ENCODE measurements at places on chromosomes 6 and 20.

GRCh38 chr6:15734118-15734897 is 71.5 kb upstream of the DTNBP1 start:
- no peak for DNase-seq

GRCh38 chr6:87950614-87951013 is 97.0 kb upstream of the SPACA1 start:
- no peak for DNase-seq

DNA sequence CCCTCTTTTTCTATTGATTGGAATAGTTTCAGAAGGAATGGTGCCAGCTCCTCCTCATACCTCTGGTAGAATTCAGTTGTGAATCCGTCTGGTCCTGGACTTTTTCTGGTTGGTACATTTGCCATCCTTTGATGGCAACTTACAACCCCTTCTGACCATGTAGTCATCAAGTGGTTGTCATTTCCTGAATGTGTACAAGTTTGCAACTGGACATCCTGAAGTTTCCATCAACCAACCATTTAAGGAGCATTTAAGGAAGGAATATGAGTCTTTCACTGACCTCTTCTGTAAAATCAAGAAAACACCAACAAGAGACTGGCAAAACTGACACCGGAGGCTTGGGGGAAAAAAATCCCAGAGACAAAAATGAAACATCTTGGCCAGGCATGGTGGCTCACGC is 97.4 kb downstream of the RIN2 start:
- no peak for DNase-seq

DNA sequence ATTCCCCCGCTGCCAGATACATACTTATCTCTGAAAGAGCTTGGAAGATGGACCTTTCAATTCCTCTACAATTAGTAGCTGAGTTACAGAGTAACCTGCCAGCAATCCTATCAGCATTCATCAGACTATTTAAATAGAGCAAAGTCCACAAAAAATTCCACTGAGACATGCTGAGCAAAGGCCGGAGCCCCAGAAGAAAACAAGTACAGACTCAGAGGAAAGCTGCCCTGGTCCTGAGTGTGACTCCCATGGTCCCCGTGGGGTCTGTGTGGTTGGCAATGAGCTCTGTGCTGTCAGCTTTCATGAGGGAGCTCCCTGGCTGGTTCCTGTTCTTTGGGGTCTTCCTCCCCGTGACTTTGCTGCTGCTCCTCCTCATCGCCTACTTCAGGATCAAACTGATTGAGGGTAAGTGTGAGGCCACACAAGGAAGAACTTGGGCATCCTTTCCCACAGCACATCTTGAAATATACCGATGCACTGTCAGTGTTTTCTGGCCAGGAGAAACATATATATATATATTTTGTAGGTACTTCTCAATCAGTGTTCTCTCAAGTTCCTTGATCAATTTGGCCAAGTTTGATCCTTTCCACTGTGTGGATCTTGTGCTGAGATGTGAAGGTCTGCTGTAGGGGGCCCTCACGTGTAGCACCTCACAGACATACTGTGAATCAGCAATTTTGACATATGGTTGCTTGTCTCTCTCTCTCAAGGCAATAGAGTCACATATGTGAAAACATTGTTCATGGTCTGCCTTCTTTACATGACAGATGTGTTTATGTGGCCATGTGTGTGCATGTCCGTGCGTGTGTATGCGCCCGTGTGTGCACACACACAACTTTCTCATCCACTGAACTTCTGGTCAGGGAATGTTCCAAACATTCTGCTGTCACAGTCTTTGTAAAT is at the start of gene SMLR1:
TSS of gene SMLR1 (plus strand) at position 160 of the 903 bp plus-strand sequence. CDS start at position 168, 8 bp downstream.
- no peak for DNase-seq

DNA sequence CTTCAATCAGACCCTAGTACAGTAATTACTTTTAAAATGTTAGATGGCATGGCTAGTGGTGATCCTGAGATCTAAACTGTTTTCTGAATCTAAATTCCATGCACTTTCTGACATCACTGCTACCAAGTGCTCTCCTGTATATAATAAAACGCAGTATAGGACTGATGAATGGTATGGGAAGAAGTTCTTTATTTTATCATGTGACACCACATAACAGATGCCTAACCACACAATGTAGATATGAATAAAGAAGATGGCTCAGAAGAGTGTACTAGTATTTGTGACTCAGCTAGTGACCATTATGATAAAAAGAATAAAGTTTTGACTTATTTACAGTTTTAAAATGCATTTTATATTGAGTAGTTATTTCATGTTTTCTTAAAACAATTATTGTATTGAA is 8.5 kb downstream of the NDUFAF4 start:
- DNase-seq = no peak

- DNase-seq = no peak
These were observed 130.6 kb upstream of the INSM1 start for GRCh38 chr20:20237093-20237959.

DNA sequence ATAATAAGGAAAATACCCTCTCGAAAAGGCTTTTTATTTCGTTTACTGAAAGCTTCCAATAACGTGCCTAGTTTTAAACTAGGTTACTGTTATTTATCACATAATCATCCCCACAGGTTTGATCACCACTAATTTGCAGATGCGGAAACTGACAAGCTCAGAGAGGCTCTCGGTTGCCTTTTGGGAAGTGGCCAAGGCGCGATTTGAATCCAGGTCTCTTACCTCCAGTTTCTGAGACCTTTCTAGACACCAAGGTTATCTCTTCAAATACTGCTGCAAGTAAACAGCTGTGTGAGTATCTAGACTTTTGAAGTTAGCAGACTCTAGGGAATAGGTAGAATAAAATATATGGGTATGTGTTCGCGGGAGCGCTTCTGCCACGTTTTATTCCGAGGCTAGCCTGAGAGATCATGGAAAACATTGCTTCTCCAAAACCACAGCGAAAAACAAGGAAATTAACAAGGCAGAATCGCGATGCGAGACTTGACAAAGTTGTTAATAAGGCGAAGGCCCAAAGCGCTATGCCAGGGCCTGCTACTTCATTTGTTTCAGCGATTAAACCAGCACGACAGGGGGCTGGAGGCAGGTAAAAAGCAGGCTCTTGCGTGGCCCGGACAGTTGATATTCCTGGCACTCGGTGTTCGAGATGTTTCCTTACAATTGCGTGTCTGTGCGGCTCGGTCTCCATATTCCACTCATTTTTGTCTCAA is 1.8 kb upstream of the JARID2 start:
- no peak for DNase-seq

- DNase-seq = no peak
These were observed 232.6 kb downstream of the TMEM242 start for GRCh38 chr6:157090736-157091135.

DNA sequence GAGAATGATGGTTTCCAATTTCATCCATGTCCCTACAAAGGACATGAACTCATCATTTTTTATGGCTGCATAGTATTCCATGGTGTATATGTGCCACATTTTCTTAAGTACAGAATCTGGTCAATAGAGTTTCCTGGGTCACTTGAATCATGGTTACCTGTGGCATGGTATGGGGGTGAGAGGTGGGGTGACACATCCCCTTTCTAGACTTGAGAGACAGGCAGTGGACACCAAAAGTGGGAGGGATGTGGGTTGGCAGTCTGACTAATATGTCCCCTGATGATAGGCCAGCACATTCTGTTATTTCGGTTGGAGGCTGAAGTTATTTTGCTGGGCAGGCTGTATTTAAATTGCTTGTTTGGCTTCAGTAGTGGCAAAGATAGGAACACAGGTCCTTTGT is 78.1 kb downstream of the UST start:
- no peak for DNase-seq

DNA sequence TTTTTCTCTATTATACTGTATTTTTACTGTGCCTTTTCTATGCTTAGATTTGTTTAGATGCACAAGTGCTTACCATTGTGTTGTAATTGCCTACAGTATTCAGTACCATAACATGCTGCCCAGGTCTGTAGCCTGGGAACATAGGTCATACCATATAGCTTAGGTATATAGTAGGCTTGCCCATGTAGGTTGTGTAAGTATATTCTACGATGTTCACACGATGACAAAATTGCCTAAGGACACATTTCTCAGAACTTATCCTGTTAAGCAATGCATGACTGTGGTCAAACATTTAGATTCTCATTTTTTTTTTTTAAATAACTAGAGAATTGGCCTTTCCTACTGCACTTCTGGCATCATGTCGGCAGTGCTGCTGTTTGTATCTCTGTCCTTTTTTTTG is 253.7 kb upstream of the SUPT3H start:
- no peak for DNase-seq

DNA sequence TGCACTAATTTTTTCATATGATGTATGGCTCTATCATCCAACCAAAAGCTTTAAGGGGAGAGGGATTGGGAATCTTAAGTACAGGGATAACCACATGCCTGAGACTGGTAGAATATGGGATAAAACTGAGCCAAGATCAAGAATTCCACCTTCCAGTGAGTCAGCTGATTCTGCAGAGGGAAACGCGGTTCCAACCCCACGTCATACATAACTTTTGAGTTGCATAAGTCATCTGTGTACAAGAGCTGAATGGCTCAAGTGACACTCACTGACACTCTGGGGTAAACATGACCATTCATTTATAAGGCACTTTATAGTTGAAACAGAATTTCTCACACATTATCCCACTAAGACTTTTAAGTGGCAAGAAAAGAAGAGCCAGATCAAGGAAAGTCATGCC is 16.4 kb downstream of the TRIM27 start:
- DNase-seq = no peak

- DNase-seq = no peak
These were observed 133.2 kb upstream of the RPS6KA2 start for GRCh38 chr6:166760288-166760687.

- no peak for DNase-seq
These were observed 118.7 kb downstream of the SMOC2 start for GRCh38 chr6:168559574-168560098.

GRCh38 chr20:3563133-3563532 is 92.3 kb downstream of the ATRN start:
- no peak for DNase-seq

GRCh38 chr6:142322504-142323198 is 20.8 kb downstream of the ADGRG6 start:
- DNase-seq = no peak

DNA sequence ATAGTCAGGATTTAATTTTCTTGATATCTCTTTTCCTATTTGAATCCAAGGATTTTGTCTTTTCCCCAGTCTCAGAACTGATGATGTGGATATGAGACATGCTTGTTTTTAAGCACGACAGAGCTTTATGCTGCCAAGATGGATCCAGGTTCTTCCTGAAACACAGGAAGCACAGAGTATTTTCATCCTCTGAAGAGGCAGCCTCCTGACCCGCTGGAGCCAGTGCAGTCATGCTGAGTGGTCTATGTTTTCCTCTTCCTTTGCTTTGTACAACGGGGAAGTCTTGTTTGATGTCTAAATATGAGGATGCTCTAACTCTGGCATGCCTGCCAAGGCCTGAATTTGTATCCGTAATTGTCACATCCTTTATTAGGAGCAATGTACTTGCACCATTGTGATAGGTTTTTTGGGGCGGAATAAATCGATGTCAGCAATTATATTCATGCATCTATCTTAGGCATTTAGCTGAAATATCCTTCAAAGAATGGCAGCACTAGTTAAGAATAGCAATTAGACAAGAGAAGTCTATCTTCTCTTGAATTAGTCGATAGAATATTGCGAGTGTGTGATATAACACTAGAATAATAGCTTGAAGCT is 407.1 kb upstream of the JAG1 start:
- no peak for DNase-seq

GRCh38 chr20:40322941-40323340 is 366.1 kb downstream of the MAFB start:
- no peak for DNase-seq

- no peak for DNase-seq
These were observed 2.6 kb upstream of the MUC22 start for GRCh38 chr6:31007694-31008093.

DNA sequence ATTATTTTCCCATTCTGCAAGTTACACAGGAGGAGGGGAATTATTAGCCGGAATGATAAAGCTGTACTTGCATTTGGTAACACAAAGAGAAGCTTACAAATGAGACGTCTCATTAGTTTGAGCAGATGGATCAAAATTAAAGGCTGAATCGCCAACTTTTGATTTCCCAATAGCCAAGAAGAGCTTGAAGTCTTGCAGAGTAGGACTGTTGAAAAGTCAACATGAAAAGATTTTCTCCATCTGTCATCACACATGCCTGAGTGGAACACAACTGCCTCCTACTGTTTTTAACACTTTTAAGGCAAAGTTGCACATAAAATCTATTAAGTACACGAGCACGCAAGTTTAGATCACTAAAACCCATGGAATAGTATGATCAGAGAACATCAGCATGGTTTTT is 176.2 kb downstream of the ASCC3 start:
- DNase-seq = no peak

DNA sequence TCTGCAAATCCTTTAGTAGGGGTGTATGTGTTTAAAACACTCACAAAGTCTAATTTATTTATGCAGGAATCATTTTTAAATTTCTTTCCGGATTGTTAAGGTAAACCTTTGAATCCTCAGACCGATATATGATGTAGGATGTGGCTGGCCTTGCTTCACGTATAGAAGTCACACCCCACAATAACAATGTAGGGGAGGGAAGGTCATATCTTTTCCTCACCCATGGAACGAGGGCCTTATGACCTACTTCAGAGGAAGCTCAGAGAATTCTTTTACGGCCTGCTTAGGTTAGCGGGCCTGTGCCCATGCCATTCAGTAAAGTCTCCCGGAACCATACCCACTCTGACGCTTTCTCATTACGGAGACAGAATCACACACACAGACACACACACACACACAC is 102.9 kb downstream of the MAP3K7 start:
- no peak for DNase-seq

DNA sequence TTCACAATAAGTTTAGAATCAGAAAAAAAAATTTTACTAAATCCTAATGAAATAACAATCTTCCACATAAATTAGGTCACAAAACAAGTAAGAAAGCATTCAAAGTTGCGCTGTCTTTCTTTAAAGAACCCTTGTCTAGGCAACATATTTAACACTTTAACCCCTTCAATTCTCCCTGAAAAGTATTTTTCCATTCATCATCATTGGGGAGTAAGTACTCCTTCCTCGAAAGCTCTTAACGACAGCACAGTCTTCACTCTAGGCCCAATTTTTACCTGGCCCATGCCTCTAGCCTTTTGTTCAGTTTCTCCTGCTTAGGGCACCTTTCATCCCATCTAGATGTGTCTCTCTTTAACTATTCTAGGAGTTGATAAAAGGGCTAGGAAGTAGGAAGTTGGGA is 2.6 kb downstream of the TSPYL1 start:
- no peak for DNase-seq

DNA sequence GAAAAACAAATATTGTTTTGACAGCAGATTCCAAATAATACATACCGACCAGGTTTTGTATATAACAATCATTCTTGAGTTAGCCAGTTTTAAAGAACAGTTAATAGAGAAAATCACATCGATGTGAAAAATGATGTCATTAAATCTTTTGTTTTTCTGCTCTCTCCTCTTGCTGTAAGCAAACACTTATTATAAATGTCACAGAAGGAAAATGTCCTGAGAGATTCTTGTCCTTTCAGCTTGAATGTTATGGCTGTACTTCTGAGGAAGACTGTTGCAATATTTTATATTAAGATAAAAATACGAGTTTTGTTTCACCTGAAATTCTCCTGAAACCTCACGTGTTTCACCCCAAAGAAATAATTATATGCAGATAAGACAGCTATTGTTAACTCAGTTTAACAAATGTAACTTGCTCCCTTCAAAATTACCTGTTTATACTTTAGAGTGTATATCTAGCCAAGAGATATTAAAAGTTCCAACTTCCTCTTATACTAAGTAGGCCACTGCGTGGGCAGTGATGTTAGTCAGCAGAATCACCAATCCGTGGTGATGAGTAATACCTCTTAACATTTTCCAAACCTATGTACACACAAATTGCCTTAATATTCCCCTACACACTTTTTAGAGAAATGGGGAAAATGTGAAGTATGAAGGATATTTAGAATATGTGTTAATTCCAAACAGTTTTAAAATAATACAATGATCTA is 1111.4 kb upstream of the CITED2 start:
- DNase-seq = no peak

GRCh38 chr6:116369540-116369939 is 1.2 kb upstream of the DSE start:
- no peak for DNase-seq

Measured in SIG-M5 (cell line).